ENCODE measurements at places on chromosomes 4 and X.

GRCh38 chrX:13110433-13111324 lies 66.3 kb upstream of the FAM9C start:
- DNase-seq = no peak

DNA sequence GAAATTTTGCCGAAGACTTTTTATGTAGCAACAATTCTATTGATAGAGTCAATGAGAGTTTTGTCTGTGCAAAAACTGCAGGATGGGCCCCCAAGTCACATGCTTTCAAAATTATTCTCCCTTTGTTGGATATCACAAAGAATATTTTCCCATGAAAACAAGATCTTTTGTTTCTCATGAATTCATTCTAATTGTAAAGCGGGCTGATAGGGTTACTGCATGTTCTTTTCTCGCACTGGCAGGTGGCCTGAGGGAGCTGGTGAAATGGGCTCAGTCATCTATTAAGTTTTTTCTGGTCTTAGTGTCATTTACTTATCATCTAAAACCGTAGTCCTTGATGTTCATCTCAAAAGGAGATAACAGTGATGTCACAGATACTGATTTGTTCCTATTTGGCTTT lies 44.2 kb downstream of the MID1IP1 start:
- no peak for DNase-seq

GRCh38 chrX:123310112-123310511 lies 126.0 kb downstream of the GRIA3 start:
- DNase-seq = no peak

- DNase-seq = no peak
Observed at GRCh38 chr4:139025841-139026240, 10.3 kb downstream of the NOCT start.

- no peak for DNase-seq
Observed at GRCh38 chr4:96108146-96108545, 268.3 kb downstream of the PDHA2 start.

- DNase-seq = no peak
Observed at GRCh38 chr4:179989975-179990374, 2253.2 kb upstream of the TENM3 start.

DNA sequence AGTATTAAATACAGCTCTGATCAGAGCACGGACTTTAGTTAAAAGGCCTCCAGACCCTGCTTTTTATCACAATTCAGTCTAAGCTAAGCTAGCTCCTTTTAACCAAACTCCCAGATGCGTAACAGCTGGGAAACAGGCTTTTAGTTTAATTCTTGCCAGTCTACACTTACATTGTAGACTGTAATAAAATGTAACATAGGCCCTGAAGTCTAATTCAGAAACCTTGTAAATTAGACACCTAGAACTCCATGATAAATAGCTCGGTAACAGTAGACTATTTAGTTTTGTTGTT lies 20.1 kb downstream of the FBXO8 start:
- DNase-seq = no peak

DNA sequence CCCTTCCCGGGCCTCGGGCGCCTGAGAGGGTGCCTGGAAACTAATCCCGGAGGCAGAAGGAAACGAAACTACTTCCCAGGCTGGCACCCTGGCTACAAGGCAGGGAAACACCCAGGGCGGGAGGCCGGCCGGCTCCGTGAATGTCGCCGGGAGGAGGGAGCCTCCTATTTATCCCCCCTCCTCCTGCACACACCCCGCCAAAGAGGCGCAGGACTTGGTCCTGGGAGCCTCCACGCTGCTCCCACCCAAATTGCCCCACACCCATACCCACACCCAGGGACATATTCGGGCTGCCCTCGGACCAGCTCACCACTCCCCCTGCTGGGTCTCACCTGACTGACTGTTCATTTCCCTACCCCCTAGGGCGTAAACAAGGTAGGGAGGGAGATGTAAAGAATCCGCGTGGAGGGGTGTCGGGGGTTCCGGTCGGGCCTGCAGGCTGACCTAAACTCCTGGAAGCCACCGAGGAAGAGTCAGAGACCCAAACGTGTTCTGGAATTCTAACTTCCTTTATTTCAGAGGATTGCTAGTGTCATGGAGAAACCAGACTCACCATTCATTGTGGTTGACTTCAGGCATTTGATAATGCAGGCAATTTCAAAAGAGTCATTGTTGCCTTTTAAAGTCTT lies at the start of gene BTC:
Gene BTC, minus strand, starts transcription at position 142 of the 629 bp plus-strand sequence. CDS start 198 bp downstream, outside the sequence.
- no peak for DNase-seq

DNA sequence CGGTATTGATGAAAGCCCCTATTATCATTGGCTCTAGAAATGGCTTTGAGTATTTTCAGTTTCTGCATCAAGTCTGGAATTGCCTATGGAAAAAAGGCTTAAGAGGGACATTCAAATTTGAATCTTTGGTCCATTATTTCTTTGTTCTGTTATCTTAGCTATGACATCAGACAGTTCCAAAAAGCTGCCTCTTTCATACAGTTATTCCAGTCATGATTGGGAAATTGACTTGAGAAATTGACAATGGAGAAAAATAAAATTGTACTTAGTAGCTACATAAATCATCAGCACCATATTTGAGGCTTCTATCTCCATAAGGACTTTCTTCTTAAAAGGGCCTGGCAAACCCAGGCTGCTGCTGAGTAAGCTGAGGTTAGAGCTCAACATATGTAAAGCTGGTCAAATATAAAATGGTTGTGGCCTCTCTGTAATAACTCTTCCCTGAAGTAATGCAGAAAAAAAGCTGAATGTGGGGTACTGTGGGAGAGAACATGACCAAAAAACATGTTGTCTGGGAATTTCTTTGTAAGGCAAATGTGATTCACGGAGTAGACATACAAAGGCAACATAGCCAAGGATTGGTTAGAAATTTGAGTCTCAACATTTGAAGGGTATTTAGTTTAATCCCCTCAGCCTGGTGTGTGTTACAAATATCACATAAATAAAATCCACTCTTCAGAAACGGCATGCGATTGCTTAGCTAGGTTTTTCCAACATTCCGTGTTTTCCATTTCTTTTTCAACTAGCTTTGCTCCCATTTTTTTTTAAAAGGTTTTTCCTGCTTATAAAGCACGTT lies 100.9 kb downstream of the LNX1 start:
- DNase-seq = no peak

DNA sequence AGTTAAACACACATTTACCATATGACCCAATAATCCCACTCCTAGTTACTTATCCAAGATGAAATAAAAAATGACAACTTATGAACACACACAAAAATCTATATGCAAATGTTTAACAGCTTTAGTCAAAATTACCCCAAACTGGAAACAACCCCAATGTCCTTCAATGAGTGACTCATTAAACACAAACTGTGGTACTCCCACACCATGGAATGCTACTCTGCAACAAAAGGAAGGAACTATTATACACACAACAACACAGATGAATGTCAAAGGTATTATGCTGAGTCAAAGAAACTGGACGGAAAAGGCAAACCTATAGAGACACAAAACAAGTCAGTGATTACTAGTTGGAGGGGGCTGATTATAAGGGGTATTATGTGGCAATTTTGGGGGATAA lies 40.5 kb downstream of the MED14 start:
- no peak for DNase-seq

- DNase-seq = no peak
Observed at GRCh38 chr4:134777606-134778005, 576.0 kb upstream of the PABPC4L start.

DNA sequence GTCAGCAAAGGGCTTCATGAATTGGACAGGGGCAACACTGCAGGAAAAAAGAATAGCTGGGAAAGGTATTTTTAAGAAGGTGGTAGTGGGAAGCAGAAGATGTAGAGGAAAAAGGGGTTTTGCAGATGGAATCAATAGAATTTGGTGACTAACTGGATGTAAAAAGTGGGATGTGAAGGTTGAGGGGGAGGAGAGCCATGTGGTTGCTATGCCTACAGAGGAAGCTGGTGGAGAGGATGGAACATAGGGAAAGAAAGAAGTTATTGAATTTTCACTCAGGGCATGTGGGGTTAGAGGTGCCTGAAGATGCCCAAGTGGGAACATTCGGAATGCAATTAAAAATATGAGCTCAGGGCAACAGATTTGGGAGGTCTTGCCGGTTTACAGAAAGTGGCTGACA lies 33.0 kb downstream of the REELD1 start:
- DNase-seq = no peak

GRCh38 chrX:132411310-132411977 lies 77.4 kb downstream of the MBNL3 start:
- no peak for DNase-seq

Measured in GM20000 (cell line).